ENCODE measurements at places on chromosomes 16 and 17.

DNA sequence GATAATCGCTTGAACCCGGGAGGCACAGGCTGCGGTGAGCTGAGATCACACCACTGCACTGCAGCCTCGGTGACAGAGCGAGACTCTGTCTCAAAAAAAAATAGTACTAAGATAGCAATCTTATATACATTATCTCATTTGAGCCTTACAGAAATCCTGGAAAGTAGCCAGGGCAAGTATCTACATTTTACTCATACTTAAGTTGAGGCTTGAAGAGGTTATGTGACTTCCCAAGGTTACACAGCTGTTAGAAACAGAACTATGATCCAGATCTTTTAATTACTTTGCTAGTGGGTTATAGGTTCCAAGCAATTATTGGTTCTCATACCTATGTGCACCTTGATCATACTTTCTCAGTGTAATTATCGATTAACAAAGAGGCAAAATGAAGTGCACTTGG, 15.4 kb downstream of the C17orf78 start:
- DNase-seq, result no peak

GRCh38 chr17:64682261-64683181, 20.4 kb upstream of the SMURF2 start:
- no peak for DNase-seq

DNA sequence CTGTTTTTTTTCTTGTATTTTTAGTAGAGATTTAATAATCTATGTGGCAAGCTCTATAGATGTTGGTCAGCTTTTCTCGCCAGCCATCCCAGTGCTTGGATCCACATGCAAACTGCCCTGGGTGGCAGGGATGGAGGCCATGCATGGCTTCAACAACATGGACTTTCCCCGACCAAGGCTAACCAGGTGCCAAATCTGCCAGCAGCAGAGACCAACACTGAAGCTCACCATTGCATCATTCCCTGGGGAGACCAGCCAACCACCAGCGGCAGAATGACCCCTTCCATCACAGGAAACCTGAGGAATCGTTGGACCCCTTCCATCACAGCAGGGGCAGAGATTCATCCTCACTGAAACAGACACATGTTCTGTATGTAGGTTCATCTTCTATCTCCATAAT, 27.7 kb upstream of the ERCC4 start:
- no peak for DNase-seq

DNA sequence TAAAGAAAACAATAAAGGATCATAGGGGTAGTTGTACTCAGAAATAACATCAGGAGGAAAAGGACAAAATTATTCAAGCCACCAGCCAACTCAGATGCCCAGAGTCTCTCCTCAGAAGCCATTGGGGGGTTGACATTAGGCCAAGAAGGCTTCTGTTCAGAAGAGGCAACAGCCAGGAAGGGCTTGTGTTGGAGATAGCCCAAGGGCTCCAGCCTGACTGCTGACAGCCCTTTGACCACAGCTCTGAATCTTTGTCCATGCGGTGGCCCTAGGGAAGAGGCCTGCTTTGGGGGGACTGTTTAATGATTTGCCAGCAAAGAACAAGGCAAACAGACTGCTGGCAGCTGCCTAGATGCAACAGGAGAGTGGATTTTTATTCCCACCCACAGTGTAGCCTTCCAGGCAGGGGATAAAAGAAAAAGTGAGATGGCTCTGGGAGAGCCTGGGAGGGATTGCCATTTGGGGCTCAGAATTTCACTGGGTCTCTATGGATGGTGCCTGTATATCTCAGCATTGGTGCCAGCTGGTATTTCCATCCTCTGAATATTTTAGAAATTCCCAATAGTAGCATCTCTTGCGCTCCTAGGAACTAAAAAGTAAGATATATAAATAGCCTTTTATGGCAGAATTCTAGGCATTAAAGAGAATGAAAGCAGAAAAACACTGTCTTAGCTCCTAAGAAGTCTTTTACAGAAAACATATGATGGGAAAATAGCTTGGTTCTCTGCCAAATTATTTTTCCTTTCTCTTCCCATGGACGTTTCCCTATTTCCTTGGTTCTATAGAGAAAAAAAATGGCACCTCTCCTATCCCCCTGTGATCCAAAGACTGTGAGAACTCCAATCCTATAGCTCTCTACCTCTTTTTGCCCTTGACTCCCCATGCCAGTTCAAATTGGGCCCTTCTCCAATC, 29.4 kb upstream of the SUPT4H1 start:
- no peak for DNase-seq

DNA sequence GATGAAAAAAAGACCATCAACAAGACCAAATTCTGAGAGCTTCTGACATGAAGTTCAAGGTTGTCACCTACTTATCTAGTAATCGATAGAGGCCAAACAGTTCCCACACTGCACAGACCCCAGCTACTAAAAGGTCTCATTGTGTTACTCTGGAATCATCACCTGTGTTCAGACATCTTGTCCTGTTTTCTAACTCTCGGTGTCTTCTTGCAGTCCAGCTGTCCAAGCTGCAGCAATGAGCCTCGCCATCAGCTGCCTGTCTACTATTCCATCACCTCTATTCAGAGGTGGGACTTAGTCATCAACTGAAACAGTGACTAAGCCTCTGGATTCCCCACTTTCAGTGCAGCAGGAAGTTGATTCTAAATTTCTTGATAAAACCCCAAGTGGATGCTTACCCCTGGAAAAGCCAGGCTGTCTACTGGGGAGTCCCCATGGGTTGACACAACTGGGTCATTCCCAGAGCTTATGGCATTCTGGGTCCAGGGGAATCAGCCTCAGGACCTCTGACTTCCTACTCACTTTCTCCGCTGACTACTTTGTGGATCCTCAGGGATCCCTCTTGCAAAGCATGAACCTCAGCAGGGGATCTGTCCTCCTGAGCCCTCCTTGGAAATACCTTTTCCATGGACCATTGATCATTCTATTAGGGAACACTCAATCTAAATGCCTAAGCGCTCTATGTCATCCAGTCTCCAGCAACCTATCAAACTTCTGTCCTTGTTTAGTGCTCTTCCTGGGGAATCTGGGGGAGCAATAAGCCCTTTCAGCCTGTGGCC, 46.5 kb downstream of the HNF1B start:
- DNase-seq, result no peak

GRCh38 chr17:45580924-45581323, 90.4 kb upstream of the PLEKHM1 start:
- no peak for DNase-seq

- DNase-seq, result peak; percentile 72
These were observed 9.7 kb downstream of the KDM6B start for GRCh38 chr17:7843536-7844291.

GRCh38 chr16:85593494-85594221, 19.5 kb upstream of the GSE1 start:
- DNase-seq, result no peak

GRCh38 chr17:33892717-33893591, 362.1 kb upstream of the CCL2 start:
- DNase-seq, result no peak

- no peak for DNase-seq
These were observed 2.9 kb downstream of the FAM117A start for GRCh38 chr17:49760932-49761558.

GRCh38 chr17:68319410-68320162, 28.3 kb downstream of the ARSG start:
- DNase-seq, result no peak

- DNase-seq, result no peak
These were observed 107.3 kb downstream of the SPAG9 start for GRCh38 chr17:51013322-51013721.

DNA sequence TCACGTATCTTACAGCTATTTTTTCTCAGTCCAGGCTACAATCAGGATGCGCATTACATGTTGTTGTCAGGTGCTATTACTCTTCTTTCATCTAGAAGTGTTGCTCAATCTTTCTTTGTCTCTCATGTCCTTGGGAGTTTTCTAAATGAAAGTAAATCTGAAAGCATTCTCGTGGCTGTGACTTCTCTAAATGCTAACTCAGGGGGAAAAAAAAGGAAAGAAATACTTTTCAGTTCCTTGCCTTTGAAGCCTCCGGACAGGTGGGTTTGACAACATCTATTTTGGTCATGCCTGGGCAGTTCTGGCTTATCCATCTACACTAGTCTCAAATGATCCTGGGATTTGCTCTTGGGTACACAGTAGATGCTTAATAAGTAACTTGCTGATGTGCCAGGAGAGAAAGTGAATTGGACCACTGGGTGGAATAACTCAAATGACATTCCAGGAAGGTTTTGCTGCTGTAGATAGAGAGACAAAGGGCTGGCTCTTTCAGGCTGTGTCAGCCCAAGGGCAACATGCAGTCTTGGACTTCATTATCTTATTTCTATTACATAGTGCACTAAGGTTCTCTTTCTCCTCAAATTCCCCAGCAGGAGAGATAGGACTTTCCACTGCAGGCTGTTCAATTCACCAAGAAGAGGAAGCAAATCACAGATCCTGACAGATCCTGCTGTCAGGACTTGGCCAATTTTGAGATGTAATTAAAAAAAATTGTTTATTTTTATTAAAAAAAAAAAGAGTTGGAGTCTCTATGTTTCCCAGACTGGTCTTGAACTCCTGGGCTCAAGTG, 63.6 kb upstream of the NFAT5 start:
- no peak for DNase-seq

DNA sequence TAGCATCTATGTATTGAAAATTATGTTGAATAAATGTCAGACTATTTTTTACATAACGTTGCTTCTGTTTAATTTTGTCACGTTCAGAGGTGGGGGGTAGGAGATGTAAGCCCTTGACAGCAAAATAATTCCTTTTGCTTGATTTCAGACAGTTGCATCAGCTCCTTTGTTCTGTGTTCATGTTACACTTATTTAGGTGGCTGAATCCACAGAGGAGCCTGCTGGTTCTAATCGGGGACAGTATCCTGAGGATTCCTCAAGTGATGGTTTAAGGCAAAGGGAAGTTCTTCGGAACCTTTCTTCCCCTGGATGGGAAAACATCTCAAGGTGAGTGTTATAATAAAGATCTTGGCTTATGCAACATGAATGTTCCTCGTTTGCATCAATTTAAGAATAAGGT, 4.5 kb downstream of the HERPUD1 start:
- no peak for DNase-seq

DNA sequence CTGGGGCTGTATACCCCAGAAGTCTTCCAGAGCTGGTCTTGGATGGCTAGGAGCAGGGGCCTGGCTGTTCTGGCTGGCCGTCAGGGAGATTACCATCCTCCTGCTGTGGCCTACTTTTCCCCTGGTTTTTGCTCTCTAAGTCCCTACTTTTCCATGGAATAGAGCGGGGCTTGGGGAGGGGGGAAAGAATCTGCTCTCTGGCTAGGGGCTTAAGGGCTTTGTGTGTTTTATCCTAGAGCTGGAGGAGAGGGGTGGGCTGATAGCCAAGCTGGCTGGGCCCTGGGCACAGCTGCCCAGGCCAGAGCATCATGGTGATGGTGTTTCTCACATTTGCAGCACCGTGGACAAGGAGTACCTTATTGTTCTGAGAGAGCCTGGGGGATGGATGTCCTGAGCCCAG, 3.6 kb downstream of the NRN1L start:
- DNase-seq, result no peak

GRCh38 chr16:53757971-53758609, 54.1 kb downstream of the FTO start:
- DNase-seq, result no peak

- DNase-seq, result no peak
These were observed 7.6 kb downstream of the TBKBP1 start for GRCh38 chr17:47701608-47702007.

DNA sequence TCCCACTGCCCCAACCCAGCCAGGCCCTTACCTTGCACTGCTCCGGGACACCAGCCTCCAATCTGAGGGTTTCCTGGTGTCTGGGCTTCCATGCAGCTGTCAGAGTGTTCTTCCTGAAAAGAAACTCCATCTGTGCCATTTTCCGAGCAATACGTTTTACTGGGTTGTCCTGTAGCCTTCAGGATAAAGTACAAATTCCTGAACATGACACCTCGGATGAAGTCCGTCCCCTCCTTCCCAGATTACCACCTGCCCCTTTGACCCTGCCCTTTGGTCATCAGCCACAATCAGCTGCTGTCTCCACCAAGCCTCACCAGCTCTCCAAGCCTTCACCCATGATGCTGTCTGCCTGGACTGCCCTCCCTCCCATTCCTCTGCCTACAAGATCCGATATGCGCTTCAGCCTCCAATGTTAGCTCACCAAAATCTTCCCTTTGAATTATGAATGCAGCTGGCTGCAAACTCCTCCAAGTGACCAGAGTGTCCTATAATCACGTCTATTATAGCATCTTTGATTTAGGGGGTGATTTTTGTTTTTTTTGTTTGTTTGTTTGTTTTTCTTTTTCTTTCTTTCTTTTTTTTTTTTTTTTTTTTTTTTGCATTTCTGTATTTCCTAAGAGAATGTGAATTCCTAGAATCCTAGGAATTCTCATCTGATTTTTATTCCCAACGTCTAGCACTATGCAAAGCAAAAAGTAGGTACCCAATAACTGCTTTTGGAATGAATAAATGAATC, 60.6 kb upstream of the KIFC3 start:
- DNase-seq, result no peak

- no peak for DNase-seq
These were observed 306.1 kb upstream of the KIF2B start for GRCh38 chr17:53516636-53517035.

GRCh38 chr17:30415491-30415890, 36.8 kb downstream of the CPD start:
- DNase-seq, result no peak

DNA sequence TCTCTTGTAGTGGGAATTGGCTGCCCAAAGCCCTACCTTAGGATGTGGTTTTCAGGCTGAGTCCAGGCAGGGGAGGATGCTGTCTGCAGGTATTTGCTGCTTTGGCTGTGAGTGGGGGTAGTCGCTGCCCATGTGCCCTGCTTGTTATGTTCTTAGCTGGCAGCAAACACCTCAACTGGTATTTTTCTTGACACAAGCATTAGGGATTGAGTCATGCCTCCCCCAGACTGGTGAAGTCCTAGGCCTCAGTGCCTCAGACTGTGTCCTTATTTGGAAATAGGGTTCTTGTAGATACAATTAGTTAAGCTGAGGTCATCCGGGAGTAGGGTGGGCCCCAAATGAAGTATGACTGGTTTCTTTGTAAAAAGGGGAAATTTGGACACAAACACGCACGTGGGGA, 808.3 kb upstream of the EEF2KMT start:
- DNase-seq, result no peak

- no peak for DNase-seq
These were observed 705.5 kb downstream of the CDH11 start for GRCh38 chr16:64416216-64417005.

- no peak for DNase-seq
These were observed 395.7 kb upstream of the ASIC2 start for GRCh38 chr17:33688771-33689170.

DNA sequence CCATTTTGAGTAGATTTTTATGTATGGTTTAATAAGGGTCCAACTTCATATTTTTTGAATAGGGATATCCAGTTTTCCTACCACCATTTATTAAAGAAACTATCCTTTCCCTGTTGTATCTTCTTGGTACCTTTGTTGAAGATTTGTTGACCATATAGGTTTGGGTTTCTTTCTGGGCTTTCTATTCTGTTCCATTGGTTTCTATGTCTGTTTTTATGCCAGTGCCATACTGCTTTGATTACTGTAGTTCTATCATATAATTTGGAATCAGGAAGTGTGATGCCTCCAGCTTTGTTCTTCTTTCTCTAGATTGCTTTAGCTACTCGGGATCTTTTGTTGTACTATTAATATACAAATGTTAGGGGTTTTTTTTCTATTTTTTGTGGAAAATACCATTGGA, 46.5 kb downstream of the PPM1E start:
- DNase-seq, result no peak

GRCh38 chr17:45787656-45788055, 3.5 kb downstream of the CRHR1 start:
- DNase-seq, result no peak

- no peak for DNase-seq
These were observed 12.8 kb upstream of the AKTIP start for GRCh38 chr16:53515811-53516210.

GRCh38 chr17:33381201-33381600, 88.1 kb upstream of the ASIC2 start:
- DNase-seq, result no peak
